T1000 (cell line): ENCODE measurements at places on chromosomes 1 and 21.

DNA sequence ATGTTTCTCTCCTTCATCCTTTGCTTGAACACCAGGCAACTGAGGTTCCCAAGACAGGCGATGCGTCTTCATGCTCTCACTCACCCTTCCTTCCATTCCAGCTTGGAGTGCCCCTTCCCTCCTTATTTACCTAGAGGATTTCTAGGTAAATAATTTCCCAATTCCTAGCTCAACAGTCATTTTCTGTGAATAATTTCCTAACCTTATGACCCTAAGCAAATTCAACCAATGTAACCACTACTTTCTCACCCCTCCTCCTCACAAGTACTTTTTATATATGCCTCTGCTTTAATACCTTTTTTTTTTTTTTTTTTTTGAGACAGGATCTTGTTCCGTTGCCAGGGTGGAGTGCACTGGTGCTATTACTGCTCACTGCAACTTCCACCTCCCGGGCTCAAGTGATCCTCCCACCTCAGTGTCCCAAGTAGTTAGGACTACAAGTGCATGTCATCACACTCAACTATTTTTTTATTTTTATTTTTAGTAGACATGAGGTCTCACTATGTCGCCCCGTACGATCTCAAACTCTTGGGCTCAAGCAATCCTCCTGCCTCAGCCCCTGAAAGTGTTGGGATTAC is 86.7 kb downstream of the USP24 start:
- no peak for DNase-seq

DNA sequence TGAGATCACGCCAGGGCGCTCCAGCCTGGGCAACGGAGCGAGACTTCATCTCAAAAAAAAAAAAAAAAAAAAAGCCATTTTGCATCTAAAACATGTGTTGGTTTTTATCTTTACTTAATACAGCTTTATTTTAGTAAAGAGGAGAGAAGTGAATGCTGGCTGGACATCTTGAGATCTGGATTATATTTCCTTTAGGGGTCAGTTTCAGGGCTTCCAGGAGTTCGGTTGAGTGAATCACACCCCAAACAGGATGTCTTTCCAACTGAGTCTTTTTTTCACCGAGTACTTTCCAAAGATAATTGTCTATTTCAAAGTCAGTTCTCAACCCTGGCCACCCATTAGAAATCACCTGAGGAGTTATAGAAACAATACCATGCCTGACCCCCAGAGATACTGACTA is 16.6 kb upstream of the IPP start:
- DNase-seq, result no peak

DNA sequence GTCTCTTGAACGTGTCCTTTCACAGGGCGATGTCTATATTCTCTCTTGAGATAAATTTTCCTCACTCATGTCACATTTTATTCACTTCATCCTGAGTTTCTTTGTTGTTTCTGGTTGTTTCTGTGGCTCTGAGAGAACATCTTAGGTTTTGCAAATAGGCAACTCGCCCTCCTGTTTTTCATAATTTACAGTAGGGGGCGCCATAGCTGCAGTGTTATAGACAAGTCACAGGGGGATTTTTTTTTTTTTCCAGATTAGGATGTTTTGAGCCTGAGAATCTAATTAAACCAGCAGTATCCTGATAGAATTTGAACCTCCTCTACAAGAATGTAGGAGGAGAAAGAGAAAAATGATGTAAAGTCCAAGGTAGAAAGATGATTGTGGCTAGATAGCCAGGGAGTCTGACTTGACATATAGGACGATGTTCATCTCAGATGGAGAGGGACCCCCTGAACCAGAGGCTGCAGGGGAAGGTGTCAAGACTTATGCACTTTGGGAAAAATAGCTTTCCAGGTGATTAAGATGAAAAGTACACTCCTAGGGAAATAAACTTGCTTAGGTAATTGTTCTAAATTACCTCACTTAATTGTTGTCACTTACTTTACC is 76.3 kb downstream of the ZP4 start:
- no peak for DNase-seq

- DNase-seq, result no peak
These were observed 8.9 kb upstream of the IL12RB2 start for GRCh38 chr1:67298762-67299161.

DNA sequence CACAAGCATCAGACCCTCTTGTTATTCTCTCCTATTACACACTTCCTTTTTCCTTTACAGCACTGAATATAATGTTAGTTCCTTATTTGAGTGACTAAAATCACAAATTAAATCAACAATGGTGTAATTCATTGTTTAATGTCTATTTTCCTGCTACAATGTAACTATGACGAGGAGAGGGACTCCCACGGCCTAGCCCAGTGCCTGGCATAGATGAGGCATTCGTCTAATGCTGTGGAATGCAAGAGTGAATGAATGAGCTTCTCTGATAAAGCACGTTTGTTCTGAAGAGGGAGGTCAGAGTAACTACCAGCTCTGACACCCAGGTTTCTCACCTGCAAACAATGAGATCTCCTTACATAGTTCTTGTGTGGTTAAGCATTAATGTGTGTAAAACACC is 479.4 kb downstream of the OMA1 start:
- DNase-seq, result no peak
